Stimulated activated CD8-positive, alpha-beta memory T cell treated with anti-CD3 and anti-CD28 coated beads, Interleukin-7, amount 100 ng/mL, for 24 hours (primary cell): ENCODE measurements at places on chromosomes 5 and 9.
A peak's percentile ranks its signal among the peaks of the same experiment; 100 is the strongest.

DNA sequence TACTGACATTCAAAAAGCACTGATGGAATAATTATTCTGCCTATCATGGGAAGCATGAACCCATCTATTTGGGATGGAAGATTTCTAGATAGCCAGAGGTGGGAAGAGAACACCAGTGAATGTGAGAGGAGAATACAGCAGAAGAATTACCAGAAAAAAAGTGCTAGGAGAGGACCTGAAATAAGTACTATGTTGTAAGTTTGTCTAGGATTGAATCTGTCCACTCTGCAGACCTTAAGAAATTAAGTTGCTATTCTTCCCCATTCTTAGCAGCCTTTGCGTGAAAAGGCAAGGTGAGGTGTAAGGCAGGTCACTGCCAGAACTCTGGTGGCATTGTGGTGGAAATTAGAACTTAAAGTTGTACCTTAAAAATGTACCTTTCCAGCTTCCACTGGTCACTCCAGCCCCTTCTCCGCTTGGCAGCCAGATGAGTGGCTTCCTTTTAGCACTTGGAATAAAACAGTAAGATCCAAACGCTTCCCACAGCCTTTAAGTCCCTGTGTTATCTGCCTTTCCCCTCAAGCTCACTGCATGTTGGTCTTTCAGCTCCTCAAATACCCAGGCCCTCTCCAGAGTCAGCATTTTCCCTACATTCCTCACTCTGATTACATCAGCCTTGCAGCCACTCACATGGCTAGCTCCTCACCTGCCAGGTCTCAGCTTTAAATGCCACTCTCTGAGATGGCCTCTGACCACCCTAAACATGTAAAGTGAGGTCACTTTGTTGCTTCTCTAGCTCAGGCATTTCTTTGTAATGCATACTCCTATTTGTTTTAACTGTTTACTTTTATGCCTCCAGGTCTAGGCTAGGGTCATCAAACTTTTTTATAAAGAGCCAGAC, 253.0 kb downstream of the EPB41L4A start:
- DNase-seq: no peak

- no peak for DNase-seq
Observed at GRCh38 chr9:124793015-124793541, 16.1 kb downstream of the OLFML2A start.

DNA sequence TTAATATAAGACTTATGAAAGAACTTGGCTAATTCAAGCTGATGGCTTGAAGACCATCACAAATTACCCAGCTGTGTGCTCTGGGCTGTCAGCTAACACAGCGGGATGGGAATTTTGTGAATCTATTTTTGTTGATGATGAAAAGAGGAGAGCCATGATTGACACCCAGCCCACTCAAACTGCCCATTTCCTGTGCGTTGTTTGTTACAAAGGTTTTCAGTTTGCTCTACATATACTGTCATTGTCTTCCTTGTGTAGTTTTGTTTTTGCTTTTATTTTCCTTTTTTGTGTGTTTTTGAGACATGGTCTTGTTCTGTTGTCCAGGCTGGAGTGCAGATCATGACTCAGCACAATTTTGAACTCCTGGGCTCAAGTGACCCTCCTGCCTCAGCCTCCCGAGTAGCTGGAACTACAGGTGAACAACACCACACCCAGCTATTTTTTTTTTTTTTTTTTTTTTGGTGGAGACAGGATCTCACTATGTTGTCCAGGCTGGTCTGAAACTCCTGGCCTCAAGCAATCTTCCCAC, 400.3 kb downstream of the ICE1 start:
- no peak for DNase-seq

GRCh38 chr9:123835821-123836220, 94.1 kb downstream of the DENND1A start:
- no peak for DNase-seq

DNA sequence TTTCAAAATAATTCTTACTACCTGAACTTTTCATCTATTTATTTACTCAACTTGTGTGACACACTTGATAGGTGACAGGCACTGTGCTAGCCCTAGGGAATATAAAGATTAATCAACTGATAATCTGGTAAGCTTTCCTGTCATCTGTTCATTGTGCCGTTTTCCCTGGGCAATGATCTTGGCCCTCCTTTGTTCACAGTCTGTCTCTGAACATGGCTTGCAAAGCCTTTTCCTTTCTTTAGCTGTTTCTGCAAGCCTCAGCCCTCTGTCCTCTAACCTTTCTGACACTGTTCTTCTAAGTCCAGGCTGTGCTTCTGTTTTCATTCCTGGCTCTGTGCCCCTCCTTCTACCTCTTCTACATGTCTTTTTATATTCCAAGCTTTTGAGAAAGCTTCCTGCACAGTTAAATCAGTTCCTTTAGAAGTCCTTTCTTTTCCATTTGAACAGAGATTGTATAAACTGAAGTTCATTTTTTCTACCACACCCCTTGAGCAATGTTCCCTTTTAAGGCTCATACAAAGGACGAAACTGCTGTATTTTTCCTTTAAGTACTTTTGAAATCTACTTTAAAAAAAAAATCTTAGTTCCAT, 803.0 kb upstream of the ZNF608 start:
- DNase-seq: no peak

GRCh38 chr5:27144456-27144855, 106.1 kb upstream of the CDH9 start:
- no peak for DNase-seq

DNA sequence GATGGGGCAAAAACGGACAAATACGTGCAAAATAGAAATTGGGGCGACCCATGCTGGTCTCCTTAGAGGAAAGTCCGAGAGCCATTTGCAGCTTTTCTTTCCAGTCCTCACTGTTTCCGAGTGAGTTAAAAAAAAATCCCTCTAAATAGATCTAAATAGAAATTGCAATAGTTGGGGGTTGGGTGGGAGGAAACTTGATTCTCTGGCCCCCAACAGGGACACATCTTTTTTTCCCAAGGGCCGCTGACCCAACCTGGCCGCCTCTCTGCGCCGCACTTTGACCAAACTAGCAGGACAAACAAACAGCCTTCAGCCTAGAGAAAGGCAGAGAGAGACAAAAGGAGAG, 2.8 kb upstream of the NKX2-5 start:
- no peak for DNase-seq

DNA sequence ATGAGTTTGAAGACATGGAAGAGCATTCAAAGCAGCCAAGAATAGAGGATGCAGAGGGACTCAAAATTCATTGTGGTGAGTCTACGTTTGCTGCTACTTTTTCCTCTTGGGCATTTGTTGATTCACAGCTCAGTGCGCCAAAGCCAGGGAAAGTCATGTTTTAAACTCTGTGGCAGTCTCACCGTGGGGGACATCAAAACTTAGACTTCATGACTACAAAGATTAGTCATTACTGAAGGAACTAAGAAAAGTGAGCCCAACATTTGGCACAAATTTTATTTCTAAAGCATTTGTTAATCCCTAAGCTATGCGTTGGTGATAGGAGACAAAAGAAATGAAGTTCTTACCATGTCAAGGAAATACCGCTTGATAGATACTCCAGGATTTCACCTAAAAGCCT, 73.7 kb upstream of the MTAP start:
- no peak for DNase-seq

DNA sequence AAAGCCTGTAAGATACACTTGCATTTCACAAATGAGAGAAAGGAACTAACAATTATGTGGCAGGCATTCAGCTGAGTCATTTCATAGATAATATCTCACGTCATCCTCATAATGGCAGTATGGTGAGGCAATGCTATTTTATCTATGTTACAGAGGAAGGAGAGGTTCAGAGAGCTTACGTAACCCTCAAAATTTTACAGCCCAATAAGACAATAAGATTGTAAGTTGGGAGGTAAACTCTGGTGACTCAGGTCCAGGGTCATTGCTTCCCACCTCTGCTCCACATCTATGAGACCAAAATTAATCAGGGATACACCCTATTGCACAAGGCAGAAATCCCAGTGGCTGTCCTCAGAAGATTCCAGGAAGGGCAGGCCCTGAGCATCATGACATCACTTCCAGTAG, 309.7 kb downstream of the NSG2 start:
- no peak for DNase-seq

- no peak for DNase-seq
Observed at GRCh38 chr9:87751423-87751822, 25.5 kb downstream of the CTSL start.

DNA sequence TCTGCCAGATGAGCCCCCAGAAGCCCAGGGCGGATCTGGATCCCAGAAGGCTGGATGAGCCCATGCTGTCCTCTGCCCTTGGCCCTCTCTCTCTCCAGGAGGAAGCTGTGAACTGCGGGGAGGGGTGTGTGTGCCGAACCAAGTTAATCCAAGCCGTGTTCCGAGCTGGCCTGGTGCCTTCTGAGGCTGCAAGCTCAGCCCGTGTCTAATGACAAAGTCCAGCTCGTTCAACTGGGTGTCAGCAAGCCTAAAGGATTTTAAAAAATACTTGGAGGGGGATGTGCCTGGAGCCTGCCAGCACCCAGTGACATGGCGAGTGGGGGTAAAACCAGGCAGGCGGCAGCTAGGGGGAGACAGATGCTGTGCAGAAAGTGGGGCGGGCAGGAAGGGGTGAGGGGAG, 8.0 kb downstream of the STC2 start:
- DNase-seq: no peak

DNA sequence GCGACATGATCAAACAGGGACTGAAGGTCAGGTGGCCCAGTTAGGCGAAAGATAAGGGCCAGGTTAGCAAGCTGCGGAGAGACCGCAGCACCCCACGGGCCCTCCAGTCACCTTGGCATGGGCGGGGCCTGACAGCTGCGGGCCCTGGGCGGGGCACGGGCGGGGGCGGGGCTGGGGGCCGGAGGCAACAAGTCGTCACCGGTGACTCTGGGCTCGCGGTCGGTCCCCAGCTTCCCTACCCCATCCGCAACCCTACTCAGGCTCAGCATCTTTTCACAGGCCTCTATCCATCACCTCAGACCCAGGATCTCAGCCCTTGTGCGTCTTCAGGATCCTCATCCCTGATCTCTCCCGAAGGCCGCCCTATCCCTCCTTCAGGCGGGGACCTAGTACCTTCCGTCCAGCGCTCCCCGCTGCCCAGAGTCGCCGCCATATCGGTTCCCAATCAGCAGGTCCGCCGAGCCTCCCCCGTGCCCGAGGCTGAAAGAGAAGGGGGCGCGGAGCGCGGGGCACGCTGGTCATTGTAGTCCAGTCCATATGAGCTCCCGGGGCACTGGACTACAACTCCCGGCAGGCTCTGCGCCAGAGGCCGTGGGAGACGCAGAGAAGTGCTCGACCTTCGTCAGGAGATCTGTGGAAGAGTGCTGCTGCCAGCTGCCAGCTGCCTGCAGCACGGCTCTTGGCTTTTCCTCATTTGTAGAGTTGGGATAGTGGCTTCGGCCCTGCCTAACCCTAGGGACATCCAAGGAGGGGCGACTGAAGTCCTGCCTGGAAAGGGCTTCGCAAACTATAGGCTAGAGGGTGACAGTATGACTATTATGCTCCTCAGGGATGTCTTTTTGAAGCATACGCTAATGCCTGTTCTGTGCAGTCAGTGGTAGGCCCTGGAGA, at the start of gene DNAJC18:
Gene DNAJC18, minus strand, starts transcription at position 513 of the 891 bp plus-strand sequence. Its CDS starts 80 bp downstream, at position 433.
- peak; percentile 82 for DNase-seq

DNA sequence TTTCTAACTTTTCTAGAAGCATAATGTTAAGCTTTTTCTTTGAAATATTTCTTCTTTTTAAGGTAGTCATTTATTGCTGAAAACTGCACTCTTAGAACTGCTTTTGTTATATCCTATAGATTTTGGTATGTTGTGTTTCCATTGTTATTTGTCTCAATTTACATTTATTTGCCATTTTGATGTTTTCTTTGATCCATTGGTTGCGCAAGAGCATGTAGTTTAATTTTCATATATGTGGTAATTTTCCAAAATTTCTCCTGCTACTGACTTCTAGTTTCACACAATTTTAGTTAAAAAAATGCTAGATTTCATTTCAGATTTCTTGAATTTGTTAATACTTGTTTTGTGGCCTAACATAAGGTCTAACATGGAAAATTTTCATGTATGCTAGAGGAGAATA, 1029.3 kb upstream of the TYRP1 start:
- DNase-seq: no peak

DNA sequence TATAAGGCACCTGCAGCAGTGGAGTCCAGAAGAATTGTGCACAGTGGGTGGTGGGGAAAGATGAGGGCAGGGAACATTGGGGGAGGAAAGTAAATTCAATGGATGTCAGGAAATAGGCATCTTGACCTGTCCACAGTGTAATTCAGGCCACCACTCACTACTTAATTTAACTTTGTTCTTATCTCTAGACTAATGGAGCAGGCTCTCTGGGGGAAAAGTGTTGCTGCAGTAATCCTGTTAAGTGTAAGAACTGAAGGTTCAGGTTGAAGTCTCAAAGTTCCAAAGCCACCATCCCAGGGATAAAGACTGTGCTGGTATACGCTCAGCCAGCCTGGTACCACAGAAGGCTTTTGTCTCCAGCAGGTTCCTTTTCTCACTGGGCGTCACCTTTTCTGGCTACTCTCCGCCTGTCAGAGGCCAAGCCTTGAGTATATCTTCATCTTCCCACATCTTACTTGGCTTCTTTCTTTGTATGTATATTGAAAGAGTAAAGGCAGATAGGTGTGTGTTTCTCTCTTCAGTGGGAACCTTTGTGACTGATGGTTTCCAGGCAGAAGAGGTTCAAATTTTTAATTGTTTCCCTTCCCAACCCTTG, 150.9 kb upstream of the DMRT1 start:
- DNase-seq: no peak

- no peak for DNase-seq
Observed at GRCh38 chr5:56981548-56982315, 29.8 kb upstream of the MIER3 start.

DNA sequence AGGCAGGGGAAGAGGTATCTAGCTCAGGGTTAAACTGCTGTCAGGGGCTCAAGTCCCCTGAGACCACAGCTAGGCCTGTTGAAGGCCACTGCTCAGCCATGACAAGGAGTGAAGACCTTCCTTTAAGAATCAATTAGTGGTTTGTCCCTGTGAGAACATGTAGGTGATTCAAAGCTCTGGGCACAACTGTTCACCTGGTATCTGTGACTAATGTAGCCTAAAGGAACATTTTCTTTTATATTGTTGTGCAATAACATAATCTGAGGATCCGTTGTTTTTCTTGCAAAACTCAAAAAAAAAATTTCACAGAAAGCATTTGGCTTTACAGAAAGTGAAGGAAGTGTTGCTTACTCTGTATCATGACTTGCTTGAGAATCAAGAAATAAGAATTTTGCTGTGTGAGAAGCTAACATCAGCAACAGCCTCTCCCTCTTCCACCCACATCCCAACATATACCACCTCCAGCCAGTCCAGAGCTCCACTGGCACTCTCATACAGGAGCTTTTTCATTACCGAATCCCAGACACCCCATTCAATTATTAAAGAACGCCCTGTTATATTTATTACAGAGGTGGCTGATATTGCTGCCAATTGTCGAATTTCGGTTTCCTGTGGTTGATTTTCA, 807.0 kb downstream of the TLE4 start:
- no peak for DNase-seq

- DNase-seq: no peak
Observed at GRCh38 chr9:76619197-76619596, 145.0 kb upstream of the PCA3 start.
